ENCODE measurements at places on chromosomes 6 and 20. TPM values are rescaled to one million over a fixed set of nuclear protein-coding genes. Genes with fewer than 3 reads are reported as not detected.

- H3K27me3 ChIP-seq: no peaks in the 10 kb centered on the region
- H3K4me3 ChIP-seq: no peak overlapping the region
- DNase-seq: no peak
Observed at GRCh38 chr6:45946887-45947286, 68.8 kb downstream of the CLIC5 start.

NKX2-4 gene
- not detected for total RNA-seq

DNA sequence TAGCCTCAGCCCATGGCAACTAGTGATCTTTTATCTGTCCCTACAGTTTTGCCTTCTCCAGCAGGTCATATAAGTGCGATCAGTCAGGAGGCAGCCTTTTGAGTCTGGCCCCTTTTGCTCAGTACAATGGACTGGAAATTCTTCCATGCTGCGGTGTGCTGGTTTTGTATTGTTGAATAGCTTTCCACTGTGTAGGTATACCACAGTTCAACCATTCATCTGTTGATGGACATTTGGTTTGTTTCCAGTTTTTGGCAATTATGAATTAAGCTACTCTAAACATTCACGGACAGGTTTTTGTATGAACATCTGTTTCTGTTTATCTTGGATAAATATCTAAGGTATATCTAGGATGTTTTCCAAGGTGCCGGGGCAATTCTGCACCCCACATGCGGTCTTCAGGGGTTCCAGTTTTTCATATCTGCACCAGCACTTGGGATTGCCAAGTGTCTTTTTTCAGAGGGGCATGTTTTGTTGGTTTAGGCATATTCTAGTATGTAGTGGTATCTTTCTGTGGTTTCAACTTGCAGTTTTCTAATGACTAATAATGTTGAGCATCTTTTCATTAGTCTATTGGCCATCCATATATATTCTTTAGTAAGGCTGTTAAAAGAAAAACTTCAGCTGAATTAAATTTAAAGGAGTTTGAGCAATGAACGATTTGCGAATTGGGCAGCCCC is 141.0 kb downstream of the TFAP2C start:
- DNase-seq: no peak
- no peaks in the 10 kb centered on the region for H3K36me3 ChIP-seq
- no peaks in the 10 kb centered on the region for H3K4me1 ChIP-seq
- no peaks in the 10 kb centered on the region for H3K27me3 ChIP-seq

GPR6 gene
- not detected for total RNA-seq

- no peak overlapping the region for H3K4me3 ChIP-seq
- no peak overlapping the region for H3K27ac ChIP-seq
- no peaks in the 10 kb centered on the region for H3K27me3 ChIP-seq
- no peaks in the 10 kb centered on the region for H3K36me3 ChIP-seq
Observed at GRCh38 chr20:15440049-15440820, 1102.8 kb upstream of the FLRT3 start.

- H3K4me3 ChIP-seq: no peak overlapping the region
- H3K4me1 ChIP-seq: peaks cover 10% of the 10 kb centered on the region
- no peak for DNase-seq
Observed at GRCh38 chr6:157364705-157365104, 16.3 kb upstream of the ZDHHC14 start.

EDN1 gene
- not detected for total RNA-seq

PSORS1C2 gene
- not detected for total RNA-seq

GRCh38 chr6:152018876-152019275 is 211.4 kb downstream of the ESR1 start:
- no peak overlapping the region for H3K4me3 ChIP-seq
- H3K36me3 ChIP-seq: no peaks in the 10 kb centered on the region
- no peak overlapping the region for H3K27ac ChIP-seq
- no peak for DNase-seq
- H3K27me3 ChIP-seq: peaks cover 1% of the 10 kb centered on the region

FOXQ1 gene
- not detected for total RNA-seq

- H3K4me1 ChIP-seq: no peaks in the 10 kb centered on the region
- no peak overlapping the region for H3K4me3 ChIP-seq
- no peaks in the 10 kb centered on the region for H3K27me3 ChIP-seq
- no peaks in the 10 kb centered on the region for H3K36me3 ChIP-seq
Observed at GRCh38 chr6:75230484-75231325, 12.9 kb downstream of the COX7A2 start.

- no peaks in the 10 kb centered on the region for H3K4me1 ChIP-seq
- H3K36me3 ChIP-seq: no peaks in the 10 kb centered on the region
- DNase-seq: no peak
Observed at GRCh38 chr6:121830736-121831135, 395.3 kb downstream of the GJA1 start.

DAAM2 gene
- total RNA-seq: not detected

- H3K4me3 ChIP-seq: no peak overlapping the region
- DNase-seq: no peak
- H3K27me3 ChIP-seq: no peaks in the 10 kb centered on the region
- peaks cover 77% of the 10 kb centered on the region for H3K36me3 ChIP-seq
Observed at GRCh38 chr6:53264915-53265607, 83.7 kb downstream of the ELOVL5 start.

- H3K4me1 ChIP-seq: peaks cover 22% of the 10 kb centered on the region
- H3K36me3 ChIP-seq: peaks cover 9% of the 10 kb centered on the region
- peaks cover 1% of the 10 kb centered on the region for H3K27me3 ChIP-seq
- DNase-seq: no peak
- H3K4me3 ChIP-seq: no peak overlapping the region
Observed at GRCh38 chr6:90440586-90441283, 144.1 kb upstream of the BACH2 start.

PRL gene
- total RNA-seq: not detected

DNA sequence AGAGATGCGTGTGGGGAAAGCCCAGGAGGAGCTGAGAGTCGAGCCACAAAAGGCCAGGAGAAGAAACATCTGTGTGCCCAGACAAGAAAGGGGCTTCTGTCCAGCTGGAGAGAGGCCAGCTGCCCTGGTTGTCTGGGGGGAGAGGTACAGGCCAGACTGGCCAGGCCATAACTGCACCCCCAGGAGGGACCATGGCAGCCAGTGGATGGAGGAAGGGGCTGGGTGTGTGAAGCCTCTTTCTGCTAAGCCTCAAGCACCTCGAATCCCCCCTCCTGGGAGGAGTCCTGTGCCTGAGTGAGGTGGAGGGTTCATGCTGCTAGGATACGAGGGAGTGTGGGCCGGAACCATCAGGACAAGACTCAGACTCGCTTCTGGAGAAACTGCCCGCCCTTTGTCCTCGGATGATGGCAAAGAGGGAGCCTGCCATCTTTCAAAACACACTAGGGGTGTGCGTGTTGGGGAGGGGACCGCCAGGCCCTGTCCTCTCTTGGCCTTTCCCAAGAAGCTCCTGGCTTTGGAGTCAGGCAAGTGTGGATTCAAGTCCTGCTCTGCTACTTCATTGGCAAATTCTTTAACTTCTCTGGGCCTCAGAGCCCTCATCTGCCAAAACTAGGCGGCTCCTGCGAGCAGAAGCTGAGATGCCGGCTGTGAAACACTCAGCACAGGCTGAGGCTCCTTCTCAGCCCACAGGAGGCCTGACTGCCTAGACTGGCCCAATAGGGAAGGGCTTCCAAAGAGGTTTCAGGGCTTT is 90.3 kb downstream of the ASXL1 start:
- H3K4me3 ChIP-seq: no peak overlapping the region
- no peak for DNase-seq
- H3K27ac ChIP-seq: no peak overlapping the region

FAM209B gene
- total RNA-seq: 0.91 TPM

DNA sequence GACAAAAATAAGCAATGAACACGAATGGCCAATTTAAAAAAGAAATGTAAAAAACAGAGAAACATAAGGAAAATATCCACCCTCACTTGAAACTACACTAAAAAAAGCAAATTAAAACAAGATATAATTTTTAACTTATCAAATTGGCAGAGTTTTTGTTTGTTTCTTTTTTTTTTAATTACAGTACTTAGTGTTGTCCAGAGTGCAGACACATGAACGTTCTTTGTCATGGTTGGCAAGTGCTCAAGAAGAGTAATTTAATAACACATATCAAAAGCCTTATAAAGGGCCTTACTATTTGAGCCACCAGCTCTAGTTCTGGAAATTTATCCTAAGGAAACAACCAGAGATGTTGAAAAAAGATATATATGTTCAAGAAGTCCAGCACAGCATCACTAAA is 142.3 kb downstream of the ATXN1 start:
- H3K36me3 ChIP-seq: peaks cover 30% of the 10 kb centered on the region
- DNase-seq: no peak
- H3K27ac ChIP-seq: no peak overlapping the region
- no peaks in the 10 kb centered on the region for H3K27me3 ChIP-seq
- H3K4me3 ChIP-seq: no peak overlapping the region

GRCh38 chr6:30806581-30807183 is 62.3 kb upstream of the IER3 start:
- no peak overlapping the region for H3K4me3 ChIP-seq
- peaks cover 3% of the 10 kb centered on the region for H3K36me3 ChIP-seq
- peaks cover 25% of the 10 kb centered on the region for H3K4me1 ChIP-seq
- H3K27me3 ChIP-seq: peaks cover 2% of the 10 kb centered on the region

GRCh38 chr6:45327956-45328522 is at the start of gene RUNX2:
Gene RUNX2 (plus strand): TSS chr6:45328330. CDS start chr6:45328727, 397 bp downstream.
- no peak for DNase-seq
- no peak within 1 kb of the TSS for H3K4me3 ChIP-seq
- H3K27ac ChIP-seq: no peak within 1 kb of the TSS
- H3K4me1 ChIP-seq: peaks cover 24% of the 10 kb centered on the region

DNA sequence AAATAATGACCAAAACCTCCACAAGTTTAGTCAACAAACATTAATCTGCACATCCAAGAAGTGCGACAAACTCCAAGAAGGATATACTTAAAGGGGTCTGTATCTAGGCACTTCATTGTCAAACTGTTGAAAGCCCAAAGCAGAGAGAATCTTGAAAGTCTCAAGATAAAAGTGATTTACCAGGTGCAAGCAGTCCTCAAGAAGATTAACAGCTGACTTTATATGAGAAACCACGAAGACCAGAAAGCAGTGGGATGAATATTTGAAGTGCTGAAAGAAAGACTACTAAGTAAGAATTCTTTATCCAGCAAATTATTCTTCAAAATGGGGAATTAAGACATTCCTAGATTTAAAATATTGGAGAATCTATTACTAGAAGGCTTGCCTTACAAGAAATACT is 58.4 kb upstream of the BLCAP start:
- no peaks in the 10 kb centered on the region for H3K4me1 ChIP-seq
- H3K4me3 ChIP-seq: no peak overlapping the region
- H3K36me3 ChIP-seq: no peaks in the 10 kb centered on the region
- no peak for DNase-seq
- no peak overlapping the region for H3K27ac ChIP-seq
- peaks cover 28% of the 10 kb centered on the region for H3K27me3 ChIP-seq

SLC25A27 gene
- not detected for total RNA-seq

GRCh38 chr6:8858854-8859331 is 423.5 kb upstream of the SLC35B3 start:
- DNase-seq: no peak
- no peak overlapping the region for H3K27ac ChIP-seq
- H3K4me1 ChIP-seq: no peaks in the 10 kb centered on the region
- H3K4me3 ChIP-seq: no peak overlapping the region

DNA sequence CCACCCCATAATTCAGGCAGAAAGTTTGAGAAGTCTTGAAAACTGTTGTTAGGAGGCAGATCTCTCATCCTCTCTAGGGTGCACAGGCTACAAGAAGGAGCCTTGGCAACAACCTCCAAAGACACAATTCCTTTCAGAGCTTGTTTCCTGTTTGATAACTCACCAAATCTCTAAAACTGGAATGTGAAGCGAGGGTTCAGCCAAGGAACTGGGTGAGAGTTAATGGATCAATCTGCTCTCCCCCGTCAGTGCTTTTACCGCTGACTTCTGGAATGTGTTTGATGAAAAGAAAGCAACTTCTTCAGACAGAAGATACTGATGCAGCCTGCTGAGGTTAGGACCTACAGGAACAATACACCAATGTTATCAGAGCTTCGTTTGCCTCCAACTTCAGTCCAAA is 171.8 kb upstream of the BMP2 start:
- no peaks in the 10 kb centered on the region for H3K4me1 ChIP-seq
- no peak for DNase-seq
- H3K27me3 ChIP-seq: no peaks in the 10 kb centered on the region
- H3K36me3 ChIP-seq: no peaks in the 10 kb centered on the region
- H3K27ac ChIP-seq: no peak overlapping the region

- no peaks in the 10 kb centered on the region for H3K27me3 ChIP-seq
- H3K27ac ChIP-seq: no peak overlapping the region
Observed at GRCh38 chr20:25424536-25424935, 17.1 kb downstream of the GINS1 start.

- peaks cover 8% of the 10 kb centered on the region for H3K4me1 ChIP-seq
- H3K4me3 ChIP-seq: no peak overlapping the region
- H3K36me3 ChIP-seq: no peaks in the 10 kb centered on the region
- no peaks in the 10 kb centered on the region for H3K27me3 ChIP-seq
Observed at GRCh38 chr6:108737594-108738546, 110.4 kb upstream of the ARMC2 start.

DNA sequence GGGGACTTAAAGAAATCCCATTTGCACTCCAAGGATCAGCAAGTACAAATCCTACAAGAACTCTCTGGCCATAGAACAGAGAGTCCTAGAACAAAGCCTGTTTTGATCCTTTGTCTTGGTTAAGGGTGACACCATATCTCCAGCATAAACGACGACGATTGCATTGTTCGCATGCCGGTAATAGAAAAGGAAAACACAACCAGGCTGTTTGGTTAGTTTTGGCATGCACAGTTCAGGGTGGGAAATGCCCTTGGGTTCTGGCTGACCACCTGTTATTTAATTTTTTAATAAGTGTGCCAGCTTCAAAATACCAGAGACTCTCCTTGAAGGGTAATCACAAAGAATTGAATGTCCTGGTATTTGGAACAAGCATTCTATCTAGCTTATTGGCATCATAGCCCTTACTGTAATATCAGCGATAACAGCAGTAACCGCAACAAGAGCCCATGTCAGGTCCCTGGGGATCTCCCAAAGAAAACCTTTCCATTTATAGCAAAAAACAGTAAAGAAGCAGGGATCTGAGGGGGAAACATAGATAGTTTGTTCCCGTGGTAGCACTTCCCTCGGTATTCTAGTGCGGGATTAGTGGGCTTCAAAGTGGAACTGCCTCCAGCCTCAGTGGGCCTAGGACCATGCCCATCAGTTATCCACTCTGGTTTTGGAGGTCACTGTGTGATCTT is 77.1 kb downstream of the TMEM170B start:
- H3K27me3 ChIP-seq: no peaks in the 10 kb centered on the region
- no peak for DNase-seq
- H3K27ac ChIP-seq: no peak overlapping the region

GRCh38 chr6:1729133-1729749 is 119.5 kb downstream of the FOXC1 start:
- no peaks in the 10 kb centered on the region for H3K27me3 ChIP-seq
- no peaks in the 10 kb centered on the region for H3K4me1 ChIP-seq
- no peak for DNase-seq
- no peak overlapping the region for H3K27ac ChIP-seq

ULBP2 gene
- 1.8 TPM for total RNA-seq

DNA sequence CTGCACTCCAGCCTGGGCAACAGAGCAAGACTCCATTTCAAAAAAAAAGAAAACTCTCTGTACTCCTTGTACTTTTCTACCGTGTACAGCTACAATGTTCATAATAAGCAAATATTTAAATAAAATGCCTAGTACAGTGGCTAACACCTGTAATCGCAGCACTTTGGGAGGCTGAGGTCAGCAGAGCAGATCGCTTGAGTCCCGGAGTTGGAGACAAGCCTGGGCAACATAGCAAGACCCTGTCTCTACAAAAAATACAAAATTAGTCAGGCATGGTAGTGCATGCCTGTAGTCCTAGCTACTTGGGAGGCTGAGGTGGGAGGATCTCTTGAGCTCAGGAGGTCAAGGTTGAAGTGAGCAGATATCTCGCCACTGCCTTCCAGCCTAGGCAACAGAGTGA is 5.7 kb downstream of the NAPB start:
- peaks cover 23% of the 10 kb centered on the region for H3K36me3 ChIP-seq
- no peaks in the 10 kb centered on the region for H3K27me3 ChIP-seq
- no peak overlapping the region for H3K4me3 ChIP-seq
- no peak overlapping the region for H3K27ac ChIP-seq

PPP1R3D gene
- 9.7 TPM for total RNA-seq

- peaks cover 69% of the 10 kb centered on the region for H3K36me3 ChIP-seq
- no peak for DNase-seq
- peaks cover 66% of the 10 kb centered on the region for H3K4me1 ChIP-seq
Observed at GRCh38 chr20:31705598-31706597, 16.8 kb downstream of the BCL2L1 start.
